ENCODE measurements at places on chromosomes 3 and 15. TPM values are rescaled to one million over a fixed set of nuclear protein-coding genes. Genes with fewer than 3 reads are reported as not detected.

The HEXA gene
- 90.3 TPM for total RNA-seq

The KIF7 gene
- 2.1 TPM for total RNA-seq

The SERINC4 gene
- total RNA-seq = not detected

The ANKUB1 gene
- total RNA-seq = not detected

The NOX5 gene
- total RNA-seq = not detected

The SLC25A20 gene
- 11.3 TPM for total RNA-seq
